Substantia nigra (tissue), 51 donors: ENCODE measurements at places on chromosomes 16 and 17.

GRCh38 chr16:74984194-74984528, 762 bp downstream of the WDR59 start:
- no peak for DNase-seq

DNA sequence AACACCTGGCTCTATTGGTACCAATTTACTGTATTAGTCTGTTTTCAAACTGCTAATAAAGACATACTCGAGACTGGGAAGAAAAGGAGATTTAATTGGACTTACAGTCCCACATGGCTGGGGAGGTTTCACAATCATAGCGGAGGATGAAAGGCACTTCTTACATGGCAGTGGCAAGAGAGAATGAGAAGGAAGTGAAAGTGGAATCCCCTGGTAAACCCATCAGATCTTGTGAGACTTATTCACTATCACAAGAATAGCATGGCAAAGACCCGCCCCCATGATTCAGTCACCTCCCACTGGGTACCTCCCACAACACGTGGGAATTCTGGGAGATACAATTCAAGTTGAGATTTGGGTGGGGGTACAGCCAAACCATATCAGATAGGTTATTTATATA, 22.6 kb upstream of the GOSR1 start:
- no peak for DNase-seq

GRCh38 chr16:64343061-64343819, 778.6 kb downstream of the CDH11 start:
- no peak for DNase-seq

DNA sequence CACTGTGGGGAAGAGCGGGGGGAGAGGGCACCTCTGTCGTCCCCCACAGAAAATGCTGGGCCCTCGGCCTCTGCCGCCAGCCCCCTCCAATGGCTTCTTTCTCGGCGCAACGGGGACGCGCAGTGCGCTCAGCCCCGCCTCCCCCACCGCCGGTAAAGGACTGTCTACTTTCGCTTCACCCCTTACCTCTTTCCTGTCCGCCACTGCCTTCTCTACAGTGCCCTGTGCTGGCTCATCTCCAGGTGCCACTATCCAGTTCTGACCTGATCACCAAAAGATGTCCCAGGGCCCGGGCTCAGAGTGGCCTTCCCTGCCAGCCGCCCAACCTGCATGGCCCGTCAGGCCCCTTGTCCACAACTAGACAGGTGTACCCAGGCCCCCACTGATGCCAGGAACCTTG, 7.3 kb downstream of the ENDOV start:
- DNase-seq = no peak

DNA sequence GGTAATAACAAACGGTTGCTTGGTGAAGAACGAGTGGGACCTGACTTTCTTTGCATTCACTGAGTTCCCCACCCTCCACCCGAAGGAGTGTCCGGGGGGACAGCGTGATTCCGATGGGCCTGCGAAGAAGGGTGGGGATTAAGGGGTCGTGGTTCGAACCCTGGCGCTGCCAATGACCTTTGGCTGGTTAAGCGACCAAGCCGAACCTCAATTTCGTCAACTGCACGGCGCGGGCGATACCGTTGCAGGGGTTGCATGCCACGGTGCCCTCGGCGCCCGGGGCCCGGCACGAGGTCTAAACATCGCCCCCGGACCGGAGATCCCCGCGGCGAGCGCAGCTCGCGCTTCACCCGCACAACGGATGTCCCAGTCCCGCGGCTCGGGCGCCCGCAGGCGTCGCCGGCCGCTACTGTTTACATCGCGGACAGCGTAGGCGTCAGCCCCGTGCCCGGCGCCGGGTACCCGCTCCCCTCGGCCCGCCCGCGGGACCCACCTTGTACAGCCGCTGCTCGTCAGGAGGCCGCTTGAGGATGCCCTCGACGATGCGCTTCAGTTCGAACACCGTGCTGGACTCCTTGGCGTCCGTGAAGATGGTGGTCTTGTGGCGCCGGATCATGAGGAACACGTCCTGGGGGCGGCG, 460 bp downstream of the ELOB start:
- peak; percentile 62 for DNase-seq

GRCh38 chr17:42744283-42744805, 496 bp downstream of the EZH1 start:
- DNase-seq = no peak
